ENCODE measurements at places on chromosomes 6 and 20. TPM values are rescaled to one million over a fixed set of nuclear protein-coding genes. Genes with fewer than 3 reads are reported as not detected.

- H3K27me3 ChIP-seq: no peaks in the 10 kb centered on the region
- H3K4me1 ChIP-seq: no peaks in the 10 kb centered on the region
- no peak overlapping the region for H3K4me3 ChIP-seq
Measured at GRCh38 chr6:109762769-109763441, 71.8 kb downstream of the FIG4 start.

- no peak overlapping the region for H3K27ac ChIP-seq
- no peaks in the 10 kb centered on the region for H3K4me1 ChIP-seq
- H3K36me3 ChIP-seq: no peaks in the 10 kb centered on the region
- no peak for DNase-seq
- H3K27me3 ChIP-seq: no peaks in the 10 kb centered on the region
- H3K4me3 ChIP-seq: no peak overlapping the region
Measured at GRCh38 chr6:79170959-79171358, 63.5 kb downstream of the HMGN3 start.

OR2J3 gene
- not detected for total RNA-seq

- no peak overlapping the region for H3K4me3 ChIP-seq
- H3K36me3 ChIP-seq: no peaks in the 10 kb centered on the region
- H3K4me1 ChIP-seq: no peaks in the 10 kb centered on the region
- H3K27me3 ChIP-seq: no peaks in the 10 kb centered on the region
- H3K27ac ChIP-seq: no peak overlapping the region
Measured at GRCh38 chr6:4693173-4693970, 82.8 kb upstream of the CDYL start.

- no peaks in the 10 kb centered on the region for H3K27me3 ChIP-seq
- DNase-seq: no peak
- H3K36me3 ChIP-seq: peaks cover 32% of the 10 kb centered on the region
- H3K4me3 ChIP-seq: no peak overlapping the region
- H3K27ac ChIP-seq: no peak overlapping the region
Measured at GRCh38 chr6:35247642-35248231, 11.8 kb upstream of the ZNF76 start.

- peaks cover 53% of the 10 kb centered on the region for H3K4me1 ChIP-seq
- H3K27me3 ChIP-seq: no peaks in the 10 kb centered on the region
- H3K36me3 ChIP-seq: no peaks in the 10 kb centered on the region
- peak; percentile 82 for DNase-seq
- H3K27ac ChIP-seq: peak overlapping the region; percentile 49
Measured at GRCh38 chr6:108710030-108710429, 138.2 kb upstream of the ARMC2 start.

HAO1 gene
- total RNA-seq: not detected

GSTA3 gene
- total RNA-seq: not detected

GRCh38 chr6:79416931-79417330, 120.3 kb downstream of the LCA5 start:
- H3K4me3 ChIP-seq: no peak overlapping the region
- DNase-seq: no peak
- H3K36me3 ChIP-seq: no peaks in the 10 kb centered on the region
- no peaks in the 10 kb centered on the region for H3K27me3 ChIP-seq
- H3K4me1 ChIP-seq: no peaks in the 10 kb centered on the region
- no peak overlapping the region for H3K27ac ChIP-seq

SIRPA gene
- 16.3 TPM for total RNA-seq

NKAIN2 gene
- 1.1 TPM for total RNA-seq

SYNJ2 gene
- total RNA-seq: 11.1 TPM

GRCh38 chr6:138987643-138988468, at the start of gene REPS1:
TSS of gene REPS1 (minus strand) at chr6:138988253. CDS start at chr6:138987682, 571 bp downstream.
- peaks cover 44% of the 10 kb centered on the region for H3K4me1 ChIP-seq
- DNase-seq: peak; percentile 96
- no peaks in the 10 kb centered on the region for H3K27me3 ChIP-seq
- H3K36me3 ChIP-seq: no peaks in the 10 kb centered on the region
- H3K4me3 ChIP-seq: peak within 1 kb of the TSS; percentile 91

- no peaks in the 10 kb centered on the region for H3K27me3 ChIP-seq
- DNase-seq: peak; percentile 46
- no peaks in the 10 kb centered on the region for H3K4me1 ChIP-seq
- H3K4me3 ChIP-seq: no peak overlapping the region
- no peak overlapping the region for H3K27ac ChIP-seq
Measured at GRCh38 chr6:43941174-43941573, 171.2 kb downstream of the VEGFA start.

GRCh38 chr20:11144114-11144950, 470.5 kb upstream of the JAG1 start:
- no peaks in the 10 kb centered on the region for H3K36me3 ChIP-seq
- no peak overlapping the region for H3K27ac ChIP-seq
- H3K27me3 ChIP-seq: no peaks in the 10 kb centered on the region

- H3K27me3 ChIP-seq: no peaks in the 10 kb centered on the region
- H3K27ac ChIP-seq: no peak overlapping the region
- no peaks in the 10 kb centered on the region for H3K4me1 ChIP-seq
Measured at GRCh38 chr20:52800734-52801627, 171.2 kb upstream of the TSHZ2 start.

GRCh38 chr6:24054388-24054787, 71.6 kb upstream of the NRSN1 start:
- no peak overlapping the region for H3K27ac ChIP-seq
- no peaks in the 10 kb centered on the region for H3K4me1 ChIP-seq
- H3K27me3 ChIP-seq: no peaks in the 10 kb centered on the region
- no peak for DNase-seq
- H3K36me3 ChIP-seq: no peaks in the 10 kb centered on the region

DNA sequence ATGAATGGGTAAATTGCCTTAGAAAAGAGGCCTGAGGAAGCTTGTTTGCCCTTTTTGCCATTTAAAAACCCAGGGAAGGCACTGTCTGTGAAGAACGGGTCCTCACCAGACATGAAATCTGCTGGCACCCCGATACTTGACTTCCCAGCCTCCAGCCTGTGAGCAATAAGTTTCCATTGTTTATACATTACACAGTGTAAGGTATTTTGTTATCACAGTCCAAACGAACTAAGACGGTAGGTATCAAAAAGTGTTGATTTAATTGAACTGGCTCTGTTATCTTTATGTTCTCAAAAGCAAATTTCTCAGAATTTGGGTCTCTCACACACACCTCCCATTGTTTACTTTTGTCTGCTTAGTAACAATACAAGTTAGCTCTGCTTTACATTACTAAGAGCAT, 181.1 kb upstream of the MARCKS start:
- no peaks in the 10 kb centered on the region for H3K27me3 ChIP-seq
- no peak for DNase-seq
- H3K36me3 ChIP-seq: no peaks in the 10 kb centered on the region
- no peak overlapping the region for H3K27ac ChIP-seq
- H3K4me1 ChIP-seq: peaks cover 14% of the 10 kb centered on the region

- H3K36me3 ChIP-seq: no peaks in the 10 kb centered on the region
- no peak overlapping the region for H3K27ac ChIP-seq
- no peaks in the 10 kb centered on the region for H3K27me3 ChIP-seq
- H3K4me1 ChIP-seq: no peaks in the 10 kb centered on the region
- H3K4me3 ChIP-seq: no peak overlapping the region
Measured at GRCh38 chr6:126716826-126717509, 377.1 kb downstream of the CENPW start.

DEFB116 gene
- total RNA-seq: not detected

BACH2 gene
- total RNA-seq: 2.8 TPM

ANKEF1 gene
- total RNA-seq: 1.1 TPM

- H3K36me3 ChIP-seq: peaks cover 79% of the 10 kb centered on the region
- no peak overlapping the region for H3K4me3 ChIP-seq
- no peaks in the 10 kb centered on the region for H3K4me1 ChIP-seq
- no peak for DNase-seq
- H3K27ac ChIP-seq: no peak overlapping the region
Measured at GRCh38 chr6:138787138-138787537, 8.7 kb upstream of the ECT2L start.

GRCh38 chr6:55882718-55883569, 7.6 kb upstream of the BMP5 start:
- H3K27me3 ChIP-seq: no peaks in the 10 kb centered on the region
- H3K4me3 ChIP-seq: no peak overlapping the region
- no peaks in the 10 kb centered on the region for H3K4me1 ChIP-seq
- H3K27ac ChIP-seq: no peak overlapping the region

UBE2C gene
- not detected for total RNA-seq

DNA sequence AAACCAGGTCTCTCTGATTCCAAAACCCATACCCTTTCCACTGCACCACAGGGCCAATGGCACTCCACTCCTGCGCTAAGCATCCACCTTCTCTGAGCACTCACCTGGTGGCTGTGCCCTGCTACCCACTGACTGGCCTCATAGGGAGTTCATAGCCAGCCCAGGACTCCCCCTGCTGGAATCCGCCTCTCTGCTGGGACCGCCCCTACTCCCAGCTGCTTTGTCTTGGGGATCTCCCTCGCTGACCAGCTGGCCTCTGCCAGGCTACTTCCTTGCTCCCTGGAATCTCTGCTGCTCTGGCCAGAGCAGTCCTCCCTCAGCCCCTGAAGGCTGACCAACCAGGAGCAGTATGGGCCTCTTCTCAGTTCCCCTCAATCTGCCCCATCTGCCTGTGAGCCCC, 129.7 kb downstream of the FAXC start:
- DNase-seq: no peak
- H3K4me3 ChIP-seq: no peak overlapping the region
- no peaks in the 10 kb centered on the region for H3K4me1 ChIP-seq
- no peaks in the 10 kb centered on the region for H3K27me3 ChIP-seq
- no peaks in the 10 kb centered on the region for H3K36me3 ChIP-seq

FAM209B gene
- not detected for total RNA-seq

DNA sequence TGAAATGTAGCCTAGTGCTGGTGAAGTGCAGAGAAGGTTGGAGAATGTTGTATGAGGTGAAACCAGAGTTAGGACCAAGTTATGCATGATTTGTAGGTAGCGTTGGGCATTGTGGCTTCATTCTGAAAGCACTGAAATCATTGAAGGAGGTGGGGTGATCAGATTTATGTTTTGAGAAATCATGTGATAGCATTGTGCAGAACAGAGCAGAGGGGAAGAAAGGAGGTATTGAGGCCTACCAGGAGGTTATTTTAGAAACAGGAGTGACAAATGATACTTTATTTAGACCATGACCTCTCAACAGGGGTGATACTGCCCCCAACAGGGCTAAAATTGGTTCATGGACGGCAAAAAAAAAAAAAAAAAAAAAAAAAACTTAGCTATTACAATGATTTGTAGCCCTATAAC, 15.6 kb upstream of the HMGN3 start:
- no peaks in the 10 kb centered on the region for H3K27me3 ChIP-seq
- no peak overlapping the region for H3K4me3 ChIP-seq
- H3K36me3 ChIP-seq: no peaks in the 10 kb centered on the region
- no peak overlapping the region for H3K27ac ChIP-seq

Data from sigmoid colon (tissue), 7 donors.